ENCODE measurements at places on chromosomes 3 and 15. TPM values are rescaled to one million over a fixed set of nuclear protein-coding genes. Genes with fewer than 3 reads are reported as not detected.

DNA sequence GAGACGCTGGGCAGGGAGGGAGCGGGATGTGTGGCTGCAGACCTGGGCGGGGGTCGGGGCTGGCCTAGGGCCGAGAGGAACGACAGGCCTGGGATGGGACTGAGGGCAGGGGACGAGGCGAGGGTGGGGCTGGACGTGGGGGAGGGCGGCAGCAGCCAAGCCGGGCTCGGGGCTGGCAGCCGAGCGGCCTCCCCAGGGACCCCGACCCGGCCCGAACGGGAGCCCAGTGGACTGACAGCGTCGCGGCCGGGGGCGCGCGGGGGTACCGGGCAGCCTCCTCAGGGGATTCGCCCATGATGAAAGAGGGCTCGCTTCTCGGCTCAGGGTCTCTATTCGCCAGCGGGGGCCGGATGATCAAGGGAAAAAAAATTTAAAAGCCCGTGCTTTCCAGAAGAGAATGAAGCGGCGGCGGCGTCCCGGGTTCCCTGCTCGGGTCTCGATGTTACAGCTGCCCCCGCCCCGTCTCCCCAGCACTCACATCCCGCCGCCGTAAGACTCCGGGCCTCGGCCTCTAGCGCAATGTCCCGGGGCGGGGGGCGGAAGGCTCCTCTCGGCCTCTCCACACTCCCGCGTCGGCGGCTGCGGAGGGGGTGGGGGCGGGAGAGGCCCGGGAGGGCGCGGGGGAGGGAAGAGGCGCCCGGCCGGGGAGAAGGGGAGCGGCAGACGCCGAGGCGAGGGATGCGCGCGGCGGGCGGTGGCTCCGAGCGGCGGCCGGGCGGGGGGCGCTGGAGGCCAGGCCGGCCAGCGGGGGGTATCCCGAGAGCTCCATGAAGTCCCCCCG lies 4.3 kb downstream of the PTH1R start:
- peak; percentile 76 for DNase-seq

The TIGIT gene
- total RNA-seq: not detected

DNA sequence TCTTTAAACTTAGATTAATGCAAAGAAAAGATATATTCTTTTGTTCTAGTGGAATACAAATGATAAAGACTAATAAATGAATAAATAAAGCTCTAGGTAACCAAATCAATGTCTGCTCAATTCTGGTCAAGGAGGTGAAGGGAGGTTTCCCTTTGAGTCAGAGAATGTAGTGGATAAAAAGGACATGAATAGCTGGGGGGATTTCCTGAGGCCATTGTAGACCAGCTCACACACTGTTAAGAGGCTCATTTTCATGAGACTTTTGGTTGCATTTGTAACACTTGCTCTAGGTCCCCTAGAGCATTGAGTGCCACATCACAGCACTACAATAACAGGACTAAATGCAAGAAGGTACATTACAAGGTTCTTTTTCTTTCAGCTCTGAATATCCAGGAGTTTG lies 170.7 kb downstream of the TIGIT start:
- no peak for DNase-seq

- DNase-seq: no peak
Measured at GRCh38 chr15:70358871-70359647, 261.3 kb upstream of the TLE3 start.

- DNase-seq: no peak
Measured at GRCh38 chr3:48047841-48048464, 31.7 kb upstream of the MAP4 start.

GRCh38 chr3:183008303-183008702 lies 28.0 kb upstream of the DCUN1D1 start:
- DNase-seq: no peak

DNA sequence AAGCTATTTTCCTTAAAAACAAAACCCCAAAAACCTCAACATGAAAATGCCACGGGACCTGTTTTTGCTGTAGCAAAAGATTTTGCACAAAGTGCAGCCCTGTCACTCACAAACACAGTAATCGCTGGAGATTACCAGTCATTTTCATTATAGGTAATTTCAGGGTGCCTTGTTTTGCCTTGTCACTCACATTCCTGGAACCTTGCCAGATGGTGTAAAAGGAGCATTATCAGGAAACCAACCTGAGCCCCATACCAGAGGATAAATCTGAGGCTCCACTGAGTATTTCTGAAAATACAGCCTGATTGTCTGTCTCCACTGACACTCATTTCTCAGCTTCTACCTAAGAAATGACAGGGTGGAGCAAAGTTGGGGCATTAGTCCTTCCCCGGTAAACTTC lies 791.3 kb upstream of the LMCD1 start:
- peak; percentile 10 for DNase-seq

DNA sequence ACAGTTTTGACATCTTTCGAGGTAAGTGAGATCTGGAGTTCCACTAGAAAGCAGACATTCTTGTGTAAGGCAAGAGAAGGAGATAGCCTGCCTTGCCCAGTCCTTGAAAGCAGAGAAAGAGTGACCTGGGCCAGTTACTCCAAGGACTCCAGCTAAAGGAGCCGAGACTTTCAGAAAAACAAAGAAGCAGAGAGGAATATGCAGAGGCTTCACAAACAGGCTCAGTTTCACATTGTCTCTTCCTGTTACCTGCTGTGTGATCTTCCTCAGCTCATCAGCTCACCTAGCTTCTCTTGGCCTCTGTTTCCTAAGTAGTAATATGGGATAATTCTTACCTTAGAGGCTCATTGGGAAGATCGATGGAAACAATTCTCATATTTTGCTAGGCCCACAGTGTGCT lies 81.0 kb downstream of the CDC25A start:
- no peak for DNase-seq

The C15orf39 gene
- total RNA-seq: 3.1 TPM

- DNase-seq: no peak
Measured at GRCh38 chr3:40661284-40661683, 136.5 kb downstream of the ZNF621 start.

The OR5K3 gene
- total RNA-seq: not detected

The PTX3 gene
- total RNA-seq: 0.45 TPM

DNA sequence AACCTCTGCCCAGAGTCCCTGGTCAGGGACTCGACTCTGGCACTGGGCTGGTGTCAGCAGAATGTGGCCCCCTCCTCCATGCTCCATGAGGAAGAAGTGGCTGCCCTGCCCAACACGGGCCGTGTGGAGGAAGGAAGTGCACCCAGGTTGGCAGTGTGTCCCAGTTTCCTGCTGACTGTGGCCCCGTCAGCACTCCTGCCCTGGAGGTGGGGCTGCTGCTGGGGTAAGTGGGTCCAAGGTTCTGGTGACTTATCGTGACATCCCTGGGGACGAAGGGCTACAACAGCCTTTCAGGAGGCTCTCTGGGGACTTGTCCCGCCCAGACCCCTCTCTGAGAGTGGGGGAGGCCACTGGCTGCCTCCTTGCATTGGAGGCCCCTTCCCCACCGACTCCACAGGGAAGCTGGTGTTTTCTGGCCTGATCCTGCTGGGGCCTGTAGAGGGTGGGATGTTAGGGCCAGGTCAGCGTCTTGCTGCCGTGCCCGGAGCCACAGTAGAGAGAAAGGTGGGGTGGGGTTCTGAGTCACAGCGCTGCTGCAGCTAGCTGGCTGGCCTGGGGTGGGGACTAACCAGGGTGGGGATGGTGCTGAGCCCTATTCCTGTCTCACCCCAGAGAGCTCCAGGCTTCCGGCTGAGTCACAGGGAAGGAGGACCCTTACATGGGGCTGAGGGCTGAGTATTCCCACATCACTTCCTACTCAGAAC lies 10.5 kb downstream of the SEMA4B start:
- peak; percentile 79 for DNase-seq

DNA sequence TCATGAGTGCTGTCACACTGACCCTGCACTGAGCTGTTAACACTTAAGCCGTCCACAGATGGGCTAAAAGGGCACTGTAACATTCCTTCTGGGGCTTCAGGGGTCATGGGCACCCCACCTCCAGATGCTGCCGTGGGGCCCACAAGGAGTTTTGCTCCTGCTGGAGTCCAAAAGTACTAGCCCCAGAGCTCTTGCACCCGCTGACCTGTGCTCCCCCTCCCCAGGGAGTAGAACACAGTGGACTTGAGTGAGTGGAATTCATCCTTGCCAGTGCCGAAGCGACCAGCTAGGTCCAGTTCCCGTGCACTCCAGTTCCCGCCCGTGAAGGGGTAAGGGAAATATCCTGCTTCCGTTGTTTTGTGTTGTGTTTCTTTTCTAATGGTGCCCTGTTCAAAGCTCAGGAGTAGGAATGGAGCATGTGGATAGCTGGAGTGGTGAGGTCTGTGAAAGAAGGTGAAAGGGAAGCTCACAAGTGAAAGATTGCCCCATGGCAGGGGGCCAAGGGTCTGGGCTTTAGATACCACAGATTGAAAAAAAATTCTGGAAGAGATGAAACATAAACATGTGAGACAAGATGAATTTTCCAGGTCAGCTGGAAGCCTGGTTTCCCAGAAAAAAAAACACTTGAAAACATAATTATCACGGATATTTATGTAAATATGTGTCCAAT lies 36.6 kb downstream of the SLCO2A1 start:
- no peak for DNase-seq

- no peak for DNase-seq
Measured at GRCh38 chr15:67185051-67185450, 69.4 kb downstream of the AAGAB start.

DNA sequence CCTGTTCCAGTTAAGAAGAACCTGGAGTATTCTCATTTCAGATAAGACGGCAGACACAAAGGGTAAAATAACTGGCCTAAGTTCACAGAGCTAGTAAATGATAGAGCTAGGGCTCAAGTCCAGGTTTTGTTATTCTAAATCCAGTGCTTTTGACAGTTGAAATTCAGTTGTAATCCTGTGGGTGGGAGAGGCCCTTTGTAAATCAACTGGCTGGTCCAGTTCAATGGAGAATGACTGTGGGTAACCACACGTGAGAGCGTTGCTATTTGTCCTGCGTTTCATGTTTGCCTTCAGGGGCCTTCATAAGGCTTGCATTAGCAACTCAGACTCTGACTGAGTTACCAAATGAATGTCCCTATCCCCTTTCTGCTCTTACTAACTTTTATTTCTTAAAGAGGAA lies 24.2 kb upstream of the CD96 start:
- DNase-seq: peak; percentile 68

Data from stomach (tissue), 19 donors.